C1 segment of cervical spinal cord (tissue), 14 donors: ENCODE measurements at places on chromosomes 3 and 15.

GRCh38 chr15:101317336-101317872 lies 22.4 kb upstream of the SNRPA1 start:
- DNase-seq: no peak

- DNase-seq: no peak
Measured at GRCh38 chr3:56980798-56981390, 79.6 kb upstream of the SPATA12 start.

DNA sequence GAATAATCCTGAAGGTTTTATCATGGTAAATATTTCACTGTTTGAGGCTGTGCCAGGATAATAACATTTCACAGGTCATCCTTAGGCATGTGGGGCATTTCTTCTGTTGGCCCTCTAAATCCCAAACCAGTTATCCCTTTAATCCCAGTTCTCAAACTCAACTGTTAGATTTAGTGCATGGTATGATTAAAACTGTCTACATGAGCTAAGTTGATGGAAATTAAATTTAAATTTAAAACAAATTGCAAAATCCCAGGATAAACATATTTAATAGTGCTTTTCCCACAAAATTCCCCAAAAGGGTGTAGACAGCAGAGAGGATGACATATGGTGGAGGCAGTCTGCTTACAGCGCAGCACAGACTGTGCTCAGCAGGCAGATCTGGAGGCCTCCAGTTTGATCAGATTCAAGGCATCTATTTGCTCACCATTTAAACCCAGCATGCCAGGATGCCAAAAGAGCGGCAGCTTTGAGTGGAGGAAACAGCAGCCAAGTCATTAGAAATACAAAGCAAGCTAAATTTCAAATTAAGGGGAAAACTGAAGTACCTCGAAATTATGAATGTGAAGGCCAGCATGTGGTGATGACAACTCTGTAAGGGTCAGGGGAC lies 325.8 kb downstream of the KCNH8 start:
- DNase-seq: no peak

- no peak for DNase-seq
Measured at GRCh38 chr3:73009750-73010149, 13.1 kb downstream of the PPP4R2 start.

GRCh38 chr15:40894681-40895448 lies 615 bp downstream of the VPS18 start:
- no peak for DNase-seq

DNA sequence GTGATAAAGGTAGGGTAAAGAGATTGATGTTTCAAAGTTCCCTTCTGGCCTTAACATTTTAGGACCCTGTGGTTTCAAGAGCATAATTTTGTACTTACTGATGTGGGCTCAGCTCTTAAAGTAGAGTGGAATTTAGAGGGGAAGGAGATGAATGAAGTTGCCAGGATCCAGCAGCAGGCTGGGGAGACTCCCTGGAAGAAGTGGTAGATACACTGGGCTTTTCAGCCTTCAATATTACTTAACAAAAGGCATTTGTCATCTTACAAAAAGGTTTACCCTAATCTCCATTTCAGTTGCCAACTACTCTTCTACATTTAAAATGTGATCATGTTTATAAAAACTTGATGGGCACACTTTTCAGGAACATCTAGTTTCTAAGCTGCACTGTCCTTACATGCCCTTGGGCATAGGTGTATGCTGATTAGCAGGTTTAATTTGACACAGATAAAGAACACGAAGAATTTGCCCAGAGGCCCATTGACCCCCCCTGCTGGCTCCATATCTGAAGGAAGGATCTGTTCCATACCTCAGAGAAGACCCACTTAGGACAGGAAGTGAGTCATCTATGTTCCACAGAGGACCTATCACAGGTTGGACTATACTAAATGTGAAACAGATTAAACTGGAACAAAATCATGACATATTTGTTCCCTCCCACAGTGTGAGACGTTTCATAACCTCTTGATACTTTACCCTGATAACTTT lies 93.0 kb upstream of the LPP start:
- DNase-seq: no peak

GRCh38 chr3:67941433-67942030 lies 287.1 kb upstream of the SUCLG2 start:
- no peak for DNase-seq

DNA sequence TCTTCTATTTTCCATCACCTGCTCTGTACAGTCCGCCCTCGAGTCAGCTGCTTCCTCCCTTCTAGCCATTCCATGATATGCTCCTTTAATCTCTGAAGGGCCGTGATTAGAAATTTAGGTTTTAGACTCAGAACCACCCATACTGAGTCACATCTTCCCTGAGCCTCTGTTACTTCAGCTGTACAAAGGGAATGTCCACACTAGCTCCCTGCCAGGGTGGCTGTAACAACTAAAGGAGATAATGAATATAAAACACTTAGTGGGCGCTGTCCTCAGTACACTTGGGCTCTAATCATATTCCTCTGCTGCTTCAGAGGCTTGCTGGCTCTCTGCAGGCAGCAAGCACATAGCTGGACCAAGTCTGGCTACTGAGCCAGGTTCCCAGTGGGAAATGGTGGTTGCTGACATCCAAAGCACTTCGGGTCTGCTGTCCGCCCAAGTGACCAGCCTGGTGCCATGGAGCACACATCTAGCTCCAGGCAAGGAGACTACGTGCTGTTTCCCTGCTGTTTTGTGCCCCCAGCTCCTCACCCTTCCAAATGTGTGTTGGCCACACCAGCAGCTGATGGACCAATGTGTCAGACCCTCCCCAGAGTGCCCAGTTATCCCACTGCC lies 901 bp upstream of the CHST14 start:
- DNase-seq: no peak

DNA sequence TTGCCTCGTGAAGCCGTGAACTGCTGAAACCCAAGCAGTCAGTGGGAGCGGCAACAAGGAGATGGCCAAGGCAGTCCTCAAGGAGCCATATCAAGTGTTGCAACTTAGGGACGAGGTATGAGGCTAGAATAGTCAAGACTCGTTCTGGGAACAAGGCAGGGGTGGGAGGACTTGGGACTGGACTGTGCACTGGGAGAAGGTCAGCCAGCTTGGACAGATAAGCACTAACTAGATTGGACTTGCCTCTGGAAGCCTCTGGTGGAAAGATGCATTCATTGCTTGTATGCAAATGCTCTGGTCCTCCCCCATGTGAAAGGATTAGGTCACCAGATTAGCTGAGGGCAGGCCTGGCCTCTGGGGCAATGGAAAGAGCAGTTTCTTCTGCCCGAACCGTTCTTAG lies 123.3 kb upstream of the CTNNB1 start:
- no peak for DNase-seq

GRCh38 chr3:115855911-115856310 lies 232.6 kb downstream of the GAP43 start:
- no peak for DNase-seq

GRCh38 chr3:189324538-189325138 lies 152.9 kb downstream of the TPRG1 start:
- no peak for DNase-seq

DNA sequence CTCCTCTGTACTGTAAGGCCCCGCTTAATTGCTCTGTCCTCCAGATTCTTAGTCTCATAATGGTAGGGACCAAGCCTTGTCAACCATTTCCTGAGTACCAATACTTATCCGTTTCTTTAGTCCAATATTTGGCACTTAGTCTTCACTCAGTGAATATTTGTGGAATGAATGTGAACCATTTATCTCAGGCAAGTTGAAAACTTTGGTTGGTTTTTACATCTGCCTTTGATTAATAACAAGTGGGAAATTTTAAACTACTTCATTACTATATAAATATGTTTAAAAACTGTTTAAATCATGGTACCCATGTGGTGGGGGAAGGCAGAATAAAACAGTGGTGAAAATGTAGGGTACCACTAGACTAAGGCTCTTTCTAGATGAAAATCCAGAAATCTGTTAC lies 15.2 kb downstream of the CA12 start:
- no peak for DNase-seq

DNA sequence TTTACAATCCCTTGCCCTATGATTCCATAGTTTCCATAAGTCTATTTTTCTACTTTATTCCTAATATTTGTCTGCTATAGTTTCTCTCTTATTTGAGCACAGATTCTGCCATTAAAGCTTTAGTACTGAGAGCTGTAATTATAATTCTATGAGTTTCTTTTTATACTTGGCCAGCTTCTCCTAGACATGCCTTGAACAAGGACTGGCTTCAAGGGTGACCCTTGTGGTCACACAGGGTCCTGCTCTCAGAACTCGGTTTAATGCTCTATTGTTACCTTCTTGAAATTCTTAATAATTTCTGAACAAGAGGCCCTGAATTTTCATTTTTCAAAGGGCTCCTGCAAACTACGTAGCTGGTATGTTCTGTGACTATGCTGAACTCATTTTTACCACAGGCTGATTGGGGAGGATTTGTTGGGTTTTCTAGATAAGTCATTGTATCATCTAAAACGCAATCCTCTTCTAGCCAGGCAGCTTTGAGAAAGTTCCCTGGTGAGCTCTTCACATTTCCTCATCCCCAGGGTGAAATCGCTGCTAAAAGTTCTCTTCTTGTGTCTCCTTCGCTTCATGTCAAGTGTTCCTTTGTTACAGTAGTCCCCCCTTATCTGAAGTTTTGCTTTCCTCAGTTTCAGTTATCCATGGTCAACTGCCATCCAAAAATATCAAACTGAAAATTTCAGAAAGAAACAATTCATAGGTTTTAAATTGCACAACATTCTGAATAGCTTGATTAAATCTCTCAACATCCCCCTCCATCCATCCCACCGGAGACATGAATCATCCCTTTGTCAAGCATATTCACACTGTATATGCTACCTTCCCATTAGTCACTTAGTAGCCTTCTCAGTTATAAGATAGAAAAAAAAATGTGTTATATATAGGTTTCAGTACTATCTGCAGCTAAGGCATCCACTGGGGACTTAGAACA lies 12.6 kb upstream of the PLCL2 start:
- no peak for DNase-seq

DNA sequence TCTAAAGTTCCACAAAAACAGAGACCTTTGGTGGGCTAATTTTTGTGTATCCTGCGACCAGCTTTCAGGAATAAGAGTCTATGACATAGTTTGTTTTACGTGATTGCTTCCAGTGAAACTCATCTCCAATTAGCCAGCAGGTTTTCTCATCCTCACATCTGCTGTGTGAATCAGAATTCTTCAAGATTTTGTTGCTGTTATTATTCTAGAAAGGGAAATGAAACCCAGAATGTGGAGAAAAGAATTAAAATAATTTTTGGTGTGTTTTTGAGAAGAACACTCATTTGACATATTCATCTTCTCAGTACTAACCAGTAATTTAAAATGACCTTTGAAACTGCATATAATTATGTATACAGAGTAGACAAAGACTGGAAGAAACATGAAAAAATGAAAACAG lies 175.9 kb downstream of the USP13 start:
- DNase-seq: no peak

DNA sequence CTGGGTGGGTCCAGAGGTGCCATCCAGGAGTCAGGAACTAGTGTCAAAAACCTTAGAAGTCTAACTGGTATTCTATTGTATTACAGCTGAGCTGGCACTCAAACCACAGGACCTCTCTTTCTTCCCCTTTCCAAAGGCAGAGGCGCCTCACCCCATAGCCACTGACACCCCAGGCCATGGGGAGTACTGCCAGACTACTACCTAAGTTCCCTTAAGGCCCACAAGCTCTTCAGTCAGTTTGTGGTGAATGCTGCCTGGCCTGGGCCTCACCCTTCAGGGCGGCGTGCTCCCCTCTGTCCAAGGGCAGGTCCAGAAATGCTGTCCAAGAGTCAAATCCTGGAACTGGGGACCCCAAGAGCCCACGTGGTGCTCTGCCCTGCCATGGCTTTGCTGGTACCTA lies 43.0 kb upstream of the FGF7 start:
- no peak for DNase-seq
